ENCODE measurements at places on chromosomes 2 and 18.

DNA sequence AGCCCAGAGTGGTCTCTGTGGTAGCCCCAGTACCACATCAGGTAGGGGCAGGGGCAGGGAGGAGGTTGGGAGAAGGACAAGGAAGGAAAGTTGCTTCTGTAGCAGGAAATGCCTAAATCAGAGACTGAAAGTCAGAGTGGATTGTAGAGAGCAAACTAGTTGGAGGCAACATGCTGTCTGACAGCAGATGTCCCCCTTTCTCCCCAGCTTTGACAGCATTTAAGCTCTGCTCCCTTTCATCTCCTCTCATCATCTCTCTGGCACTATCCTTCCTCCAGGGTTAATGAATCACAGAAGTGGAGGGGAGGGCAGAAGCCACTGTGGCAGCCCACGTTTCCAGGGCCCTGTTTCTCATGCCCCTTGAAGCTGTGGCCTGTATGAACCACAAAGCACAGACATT, 50.4 kb downstream of the BOD1L2 start:
- no peak for DNase-seq

- DNase-seq = no peak
Observed at GRCh38 chr2:64819361-64819760, 165.6 kb upstream of the SERTAD2 start.

- DNase-seq = no peak
Observed at GRCh38 chr18:33838054-33838453, 260.0 kb downstream of the ASXL3 start.

DNA sequence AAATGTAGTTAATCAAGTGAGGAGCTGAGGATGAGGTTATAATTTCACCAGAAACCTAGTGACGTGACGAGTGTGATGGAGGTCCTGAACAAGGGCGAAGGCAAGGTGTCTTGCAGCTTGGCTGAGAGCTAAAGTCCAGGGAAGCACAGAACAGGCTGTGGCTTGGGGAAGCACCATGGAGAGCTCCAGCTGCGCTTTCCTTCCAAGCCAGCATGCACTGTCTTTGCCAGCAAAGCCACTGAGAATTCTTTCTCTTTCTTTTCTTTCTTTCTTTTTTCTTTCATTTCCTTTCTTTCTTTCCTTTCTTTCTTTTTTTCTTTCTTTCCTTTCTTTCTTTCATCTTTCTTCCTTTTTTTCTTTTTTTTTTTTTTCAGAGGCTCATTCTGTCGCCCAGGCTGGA, 239.3 kb downstream of the FBXO15 start:
- peak; percentile 3 for DNase-seq

- no peak for DNase-seq
Observed at GRCh38 chr2:17539611-17540092, 844 bp upstream of the VSNL1 start.

DNA sequence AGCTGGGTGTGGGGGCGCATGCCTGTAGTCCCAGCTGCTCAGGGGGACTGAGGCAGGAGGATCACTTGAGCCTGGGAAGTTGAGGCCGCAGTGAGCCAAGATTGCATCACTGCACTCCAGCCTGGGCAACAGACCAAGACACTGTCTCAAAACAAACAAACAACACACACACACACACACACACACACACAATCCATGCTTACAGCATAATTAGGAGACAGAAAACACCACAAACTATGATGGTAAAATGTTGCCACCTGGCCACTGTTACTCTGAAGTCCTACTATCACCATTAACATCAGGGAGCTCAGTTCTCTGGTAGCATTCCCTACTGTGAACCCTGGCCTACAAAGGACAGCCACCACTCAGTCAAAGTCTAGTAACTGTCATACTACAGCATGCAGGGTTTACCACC, 18.3 kb downstream of the DNPEP start:
- no peak for DNase-seq

DNA sequence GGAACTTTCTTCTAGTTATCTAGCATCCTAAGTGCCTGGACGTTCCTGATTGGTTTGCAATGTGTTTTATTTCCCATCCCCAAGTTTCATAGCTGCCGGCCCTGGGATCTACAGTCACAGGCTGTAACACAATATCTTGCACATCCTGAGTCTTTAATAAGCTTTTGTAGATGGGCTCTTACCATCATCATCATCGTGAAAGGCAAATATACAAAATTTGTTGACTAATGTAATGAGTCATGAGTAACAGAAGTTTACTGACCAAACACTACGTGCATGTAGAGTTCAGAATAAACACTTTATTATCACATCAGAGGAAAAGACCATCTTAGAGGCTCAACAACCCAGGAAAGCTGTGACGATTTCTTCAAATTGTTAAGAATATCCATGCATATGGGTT, 8.1 kb upstream of the TYMS start:
- DNase-seq = no peak

GRCh38 chr2:63673865-63674533, 85.2 kb downstream of the MDH1 start:
- DNase-seq = no peak

GRCh38 chr18:74709452-74709851, 111.8 kb downstream of the ZNF407 start:
- DNase-seq = no peak

DNA sequence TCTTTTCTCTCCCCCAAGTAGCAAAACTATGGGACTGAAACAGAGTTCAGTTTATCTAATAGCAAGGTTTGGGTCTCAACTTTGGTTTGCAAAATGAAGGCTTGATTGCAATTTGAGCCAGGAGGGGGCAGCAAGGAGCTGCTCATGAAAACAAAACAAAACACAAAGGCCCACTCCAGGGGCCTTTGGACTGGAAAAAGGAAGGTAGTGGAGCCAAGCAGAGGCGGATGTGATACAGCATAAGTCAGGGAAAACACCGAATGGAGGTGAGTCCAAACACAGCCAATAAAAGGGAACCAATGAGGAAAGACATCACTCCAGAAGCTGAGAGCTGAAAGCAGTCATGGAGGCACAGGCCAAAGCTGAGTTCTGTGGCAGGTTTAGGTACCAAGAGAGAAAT, 799.7 kb upstream of the ACVR2A start:
- DNase-seq = peak; percentile 70
